ENCODE measurements at places on chromosomes 7 and 10.

- peak; percentile 62 for DNase-seq
Observed at GRCh38 chr7:158394936-158395335, 192.7 kb downstream of the PTPRN2 start.

- no peak for DNase-seq
Observed at GRCh38 chr10:61148451-61148850, 204.5 kb upstream of the RHOBTB1 start.

DNA sequence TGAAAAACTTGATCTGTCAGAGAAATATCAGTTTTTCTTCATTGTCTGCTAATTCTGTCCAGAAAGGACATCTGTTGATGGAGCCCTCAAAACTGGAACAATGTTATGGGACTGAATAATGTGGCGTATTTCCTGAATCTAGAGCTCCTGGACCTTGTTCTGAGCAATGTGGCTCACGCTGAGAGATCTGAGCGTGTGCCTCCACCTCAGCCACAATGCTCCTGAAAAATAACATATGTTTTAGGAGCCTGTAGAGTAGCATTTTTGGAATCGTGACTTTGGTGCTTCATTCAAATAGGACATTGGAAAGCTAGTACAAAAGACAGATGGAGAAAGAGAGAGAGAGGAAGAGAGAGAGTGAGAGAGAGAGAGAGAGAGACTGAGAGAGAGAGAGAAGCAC is 110.3 kb downstream of the BMPER start:
- DNase-seq, result no peak

- peak; percentile 56 for DNase-seq
Observed at GRCh38 chr7:17640730-17641377, 299.4 kb downstream of the SNX13 start.

DNA sequence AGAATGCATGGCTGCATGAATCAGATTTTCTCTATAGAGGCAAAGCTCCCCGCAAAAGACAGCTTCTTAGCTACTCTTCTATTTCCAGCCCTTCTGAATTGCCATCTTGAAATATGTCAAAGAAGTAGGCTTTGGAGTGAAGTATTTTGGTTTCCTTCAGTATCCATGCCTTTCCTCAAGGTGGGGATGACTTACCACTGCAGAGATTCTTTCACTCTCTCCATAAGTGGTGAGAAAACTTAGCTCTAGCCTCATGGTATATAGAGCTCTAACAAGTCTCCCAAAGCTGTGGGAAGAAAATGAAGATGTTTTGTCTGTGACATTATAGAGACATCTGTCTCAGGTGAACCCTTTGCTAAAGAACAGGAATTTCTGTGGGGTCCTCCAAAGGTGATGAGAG is 89.6 kb upstream of the ITGB1 start:
- DNase-seq, result no peak

DNA sequence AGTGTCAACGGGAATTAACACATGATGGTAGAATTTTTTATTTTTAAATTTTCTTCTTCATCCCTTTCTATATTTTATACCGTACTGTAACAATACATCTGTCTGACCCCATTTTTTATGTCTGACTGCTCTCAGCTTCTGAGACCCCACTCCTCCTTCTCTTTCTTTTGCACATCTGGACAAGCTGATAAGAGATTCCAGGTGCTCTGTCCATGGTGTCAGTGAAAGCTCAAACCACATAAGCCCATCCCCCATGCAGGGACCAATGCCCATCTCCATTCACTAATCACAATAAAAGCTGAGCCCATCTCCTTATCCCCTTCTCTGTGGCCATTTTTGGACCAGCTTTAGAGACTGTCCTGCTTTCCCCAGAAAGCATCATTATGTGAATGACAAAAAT is 8.7 kb downstream of the GSDME start:
- no peak for DNase-seq

- DNase-seq, result no peak
Observed at GRCh38 chr7:29953726-29954347, 35.8 kb downstream of the SCRN1 start.

DNA sequence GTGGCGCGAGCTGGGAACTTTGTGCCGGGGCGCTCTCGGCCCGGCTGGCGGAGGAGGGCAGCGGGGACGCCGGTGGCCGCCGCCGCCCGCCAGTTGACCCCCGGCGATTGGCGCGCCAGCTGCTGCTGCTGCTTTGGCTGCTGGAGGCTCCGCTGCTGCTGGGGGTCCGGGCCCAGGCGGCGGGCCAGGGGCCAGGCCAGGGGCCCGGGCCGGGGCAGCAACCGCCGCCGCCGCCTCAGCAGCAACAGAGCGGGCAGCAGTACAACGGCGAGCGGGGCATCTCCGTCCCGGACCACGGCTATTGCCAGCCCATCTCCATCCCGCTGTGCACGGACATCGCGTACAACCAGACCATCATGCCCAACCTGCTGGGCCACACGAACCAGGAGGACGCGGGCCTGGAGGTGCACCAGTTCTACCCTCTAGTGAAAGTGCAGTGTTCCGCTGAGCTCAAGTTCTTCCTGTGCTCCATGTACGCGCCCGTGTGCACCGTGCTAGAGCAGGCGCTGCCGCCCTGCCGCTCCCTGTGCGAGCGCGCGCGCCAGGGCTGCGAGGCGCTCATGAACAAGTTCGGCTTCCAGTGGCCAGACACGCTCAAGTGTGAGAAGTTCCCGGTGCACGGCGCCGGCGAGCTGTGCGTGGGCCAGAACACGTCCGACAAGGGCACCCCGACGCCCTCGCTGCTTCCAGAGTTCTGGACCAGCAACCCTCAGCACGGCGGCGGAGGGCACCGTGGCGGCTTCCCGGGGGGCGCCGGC is 870 bp downstream of the FZD1 start:
- peak; percentile 79 for DNase-seq

- no peak for DNase-seq
Observed at GRCh38 chr10:14952851-14953423, 959 bp downstream of the DCLRE1C start.

DNA sequence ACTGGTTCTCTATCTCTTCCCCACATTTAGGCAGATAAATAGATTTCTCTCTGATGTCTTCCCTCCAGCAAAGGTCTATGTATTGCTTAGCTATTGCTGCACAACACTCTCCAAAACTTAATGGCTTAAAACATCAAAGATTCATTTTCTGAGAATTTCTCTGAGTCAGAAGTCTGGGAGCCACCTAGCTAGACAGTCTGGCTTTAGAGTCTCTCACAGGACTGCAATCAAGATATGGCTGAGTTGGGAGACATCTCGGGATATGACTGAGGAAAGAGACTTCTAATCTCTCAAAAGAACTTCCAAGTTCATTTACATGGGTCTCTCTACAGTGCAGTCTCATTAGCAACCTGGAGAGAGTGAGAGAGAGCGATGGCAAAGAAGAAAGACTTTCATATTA is 553.6 kb upstream of the GHITM start:
- DNase-seq, result no peak

- DNase-seq, result peak; percentile 58
Observed at GRCh38 chr7:143013893-143014292, 13.0 kb downstream of the OR9A2 start.

- peak; percentile 9 for DNase-seq
Observed at GRCh38 chr10:113187063-113187777, 237.2 kb downstream of the TCF7L2 start.

GRCh38 chr7:134599371-134599770 is 47.3 kb upstream of the BPGM start:
- no peak for DNase-seq

- no peak for DNase-seq
Observed at GRCh38 chr7:125098377-125098970, 168.8 kb upstream of the POT1 start.

- DNase-seq, result no peak
Observed at GRCh38 chr7:112172870-112173567, 33.2 kb downstream of the DOCK4 start.

DNA sequence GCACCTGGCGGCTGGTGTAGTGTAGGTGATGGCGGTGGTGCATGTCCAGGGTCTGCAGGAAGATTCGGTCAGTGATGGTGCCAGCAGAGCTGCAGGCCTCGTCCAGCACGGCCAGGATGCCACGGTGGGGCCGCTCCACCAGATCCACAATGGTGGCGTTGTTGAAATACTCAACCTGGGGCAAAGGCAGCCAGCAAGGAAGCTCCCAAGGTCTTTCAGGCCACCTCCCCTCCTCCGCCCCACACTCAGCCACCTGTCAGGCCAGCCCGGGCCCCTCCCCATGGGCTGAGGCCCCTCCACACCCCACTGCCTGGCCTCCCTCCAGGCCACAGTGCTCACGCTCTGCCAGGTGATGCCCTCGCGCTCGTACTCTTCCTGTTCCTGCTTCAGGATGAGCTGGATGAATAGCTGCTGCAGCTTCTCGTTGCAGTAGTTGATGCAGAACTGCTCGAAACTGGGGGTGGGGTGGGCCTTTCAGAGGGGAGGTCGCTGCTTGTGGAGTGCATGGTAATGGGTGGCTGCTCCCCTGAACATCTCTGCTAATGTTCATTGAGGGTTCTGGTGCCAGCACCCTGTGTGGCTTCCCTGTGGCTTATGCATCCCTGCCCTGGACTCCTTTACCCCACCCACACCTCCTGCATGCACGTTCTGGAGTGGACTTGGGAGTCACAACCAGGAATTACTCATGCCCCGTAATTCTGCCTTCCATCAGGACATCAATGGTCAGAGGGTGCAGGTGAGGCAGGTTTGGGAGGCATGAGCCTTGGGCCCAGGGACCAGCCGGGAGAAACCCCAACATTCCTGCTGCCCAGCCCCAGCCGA is 8.9 kb downstream of the MYO1G start:
- no peak for DNase-seq

DNA sequence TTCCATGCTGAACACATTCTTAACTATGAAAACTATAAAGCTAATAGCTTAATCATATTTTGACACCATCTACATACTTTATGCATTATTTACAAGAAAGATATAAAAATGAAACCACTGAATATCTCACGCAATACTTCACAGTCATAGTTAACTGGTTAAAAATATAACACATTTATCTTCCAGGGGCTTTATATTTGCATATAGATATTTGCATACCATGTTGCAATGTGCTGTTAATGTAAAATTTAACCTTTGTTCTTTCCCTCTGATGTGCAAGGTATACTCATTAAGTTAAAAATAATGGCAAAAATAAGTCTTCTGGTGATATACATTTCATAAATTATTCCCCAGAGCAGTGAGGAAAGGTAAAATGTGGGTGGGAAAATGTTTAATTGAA is 76.9 kb upstream of the MGMT start:
- DNase-seq, result no peak

GRCh38 chr10:43344051-43344450 is 27.4 kb upstream of the FXYD4 start:
- no peak for DNase-seq

- DNase-seq, result no peak
Observed at GRCh38 chr7:151181011-151181431, 6.0 kb downstream of the ASB10 start.

- DNase-seq, result no peak
Observed at GRCh38 chr7:47181746-47182361, 400.1 kb downstream of the TNS3 start.

DNA sequence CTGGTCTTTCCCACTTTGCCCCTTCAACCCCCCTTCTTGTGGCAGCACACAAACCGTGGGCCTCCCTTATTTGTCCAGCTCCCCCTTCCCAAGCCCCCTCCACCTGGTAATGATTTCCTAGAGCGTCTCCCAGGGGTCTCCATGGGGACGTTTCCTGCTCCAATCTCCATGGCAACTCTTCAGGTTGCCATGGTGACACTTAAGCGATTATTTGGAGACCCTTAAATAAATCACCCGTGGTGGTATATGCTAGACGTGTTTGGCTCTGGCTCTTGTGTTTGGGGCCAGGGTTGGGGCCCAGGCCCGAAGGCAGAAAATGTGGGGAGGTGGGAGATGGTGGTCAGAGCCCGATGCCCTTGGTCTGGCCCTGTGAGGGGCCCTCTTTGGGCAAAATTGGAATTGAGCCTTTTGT is 41.1 kb upstream of the DLG5 start:
- DNase-seq, result no peak

DNA sequence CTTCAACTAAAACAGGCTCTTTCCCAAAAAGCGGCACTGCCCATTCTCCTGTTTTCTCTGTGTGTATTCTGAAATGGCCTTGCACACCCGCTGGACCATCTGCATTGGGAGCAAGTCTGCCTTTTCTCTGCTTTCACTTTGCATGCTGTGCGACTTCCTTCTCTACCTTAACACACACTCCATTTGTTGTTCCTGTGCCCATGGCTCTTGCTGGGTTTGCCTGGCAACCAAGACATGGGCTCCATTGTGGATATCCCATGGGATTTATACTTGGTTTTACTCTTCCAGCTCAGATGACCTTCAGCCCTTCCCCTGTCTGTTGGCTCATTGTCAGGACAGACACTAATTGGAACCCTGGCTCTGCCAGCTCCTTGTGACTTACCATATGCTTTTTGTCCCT is 465.3 kb downstream of the REEP3 start:
- DNase-seq, result no peak

DNA sequence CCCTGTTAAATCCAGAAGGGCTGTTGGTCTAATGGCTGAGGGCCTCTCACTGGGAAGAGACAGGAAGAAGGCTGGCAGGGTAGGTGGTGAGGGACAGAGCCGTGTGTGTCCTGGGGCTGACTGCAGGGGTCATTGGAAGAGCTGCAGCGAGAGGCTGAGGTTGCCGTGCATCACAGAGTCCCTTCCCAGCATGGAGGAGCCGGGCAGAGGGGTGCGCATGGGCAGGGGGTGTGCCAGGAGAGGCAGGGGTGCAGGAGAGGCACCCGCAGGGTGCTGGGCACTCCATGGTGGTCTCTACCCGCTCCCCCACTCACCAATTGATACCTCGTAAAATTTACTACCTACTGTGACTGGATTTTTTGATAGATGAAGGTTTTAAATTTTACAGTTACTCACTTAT is 124.3 kb downstream of the ACTR3B start:
- no peak for DNase-seq

- DNase-seq, result no peak
Observed at GRCh38 chr7:132837529-132837928, 244.4 kb downstream of the CHCHD3 start.

DNA sequence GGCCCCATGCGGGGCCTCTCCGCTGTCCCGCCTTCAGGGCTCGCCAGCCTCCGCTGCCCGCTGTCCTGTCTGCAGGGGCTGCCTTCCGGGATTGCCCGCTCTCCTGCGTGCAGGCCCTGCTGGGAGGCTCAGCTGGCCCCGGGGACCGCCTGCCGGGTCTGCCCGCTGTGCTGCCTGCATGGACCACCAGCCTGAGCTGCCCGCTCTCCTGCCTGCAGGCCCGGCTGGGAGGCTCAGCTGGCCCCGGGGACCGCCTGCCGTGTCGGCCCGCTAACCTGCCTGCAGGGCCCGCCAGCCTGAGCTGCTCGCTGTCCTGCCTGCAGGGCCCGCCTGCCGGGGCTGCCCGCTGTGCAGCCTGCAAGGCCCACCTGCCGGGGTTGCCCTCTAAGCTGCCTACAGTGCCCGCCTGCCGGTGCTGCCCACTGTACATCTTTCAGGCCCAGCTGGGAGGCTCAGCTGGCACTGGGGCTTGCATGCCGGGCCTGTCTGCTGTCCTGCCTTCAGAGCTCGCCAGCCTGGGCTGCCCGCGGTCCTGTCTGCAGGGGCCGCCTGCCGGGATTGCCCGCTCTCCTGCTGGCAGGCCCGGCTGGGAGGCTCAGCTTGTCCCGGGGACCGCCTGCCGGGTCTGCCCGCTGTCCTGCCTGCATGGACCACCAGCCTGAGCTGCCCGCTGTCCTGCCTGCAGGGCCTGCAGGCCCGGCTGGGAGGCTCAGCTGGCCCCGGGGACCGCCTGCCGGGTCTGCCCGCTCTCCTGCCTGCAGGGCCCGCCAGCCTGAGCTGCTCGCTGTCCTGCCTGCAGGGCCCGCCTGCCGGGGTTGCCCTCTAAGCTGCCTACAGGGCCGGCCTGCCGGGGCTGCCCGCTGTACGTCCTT is 165.1 kb downstream of the GLRX3 start:
- peak; percentile 81 for DNase-seq

Measured in Daoy (cell line).